Glutamatergic neuron (in vitro differentiated cells): ENCODE measurements at places on chromosomes 3 and 15.

GRCh38 chr15:31472636-31473384, 146.2 kb downstream of the KLF13 start:
- no peak for DNase-seq

DNA sequence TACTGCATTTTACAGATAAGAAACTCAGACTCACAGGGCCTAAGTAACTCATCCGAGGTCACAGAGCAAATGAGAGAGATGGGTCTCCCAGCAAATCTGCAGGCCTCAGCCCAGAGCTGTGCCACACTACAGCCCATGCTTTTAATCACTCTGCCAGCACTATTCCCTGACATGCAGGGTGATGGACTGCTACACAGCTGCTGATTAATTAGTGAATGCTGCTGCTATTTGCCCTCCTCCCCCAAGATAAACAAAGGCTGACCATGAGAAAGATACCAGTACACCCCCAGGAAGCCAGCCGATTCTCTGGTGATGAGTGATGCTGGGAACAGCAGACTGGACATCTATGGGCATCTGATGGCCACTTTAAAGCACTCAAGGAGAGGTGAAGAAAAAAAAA, 39.3 kb downstream of the RFTN1 start:
- DNase-seq, result no peak

DNA sequence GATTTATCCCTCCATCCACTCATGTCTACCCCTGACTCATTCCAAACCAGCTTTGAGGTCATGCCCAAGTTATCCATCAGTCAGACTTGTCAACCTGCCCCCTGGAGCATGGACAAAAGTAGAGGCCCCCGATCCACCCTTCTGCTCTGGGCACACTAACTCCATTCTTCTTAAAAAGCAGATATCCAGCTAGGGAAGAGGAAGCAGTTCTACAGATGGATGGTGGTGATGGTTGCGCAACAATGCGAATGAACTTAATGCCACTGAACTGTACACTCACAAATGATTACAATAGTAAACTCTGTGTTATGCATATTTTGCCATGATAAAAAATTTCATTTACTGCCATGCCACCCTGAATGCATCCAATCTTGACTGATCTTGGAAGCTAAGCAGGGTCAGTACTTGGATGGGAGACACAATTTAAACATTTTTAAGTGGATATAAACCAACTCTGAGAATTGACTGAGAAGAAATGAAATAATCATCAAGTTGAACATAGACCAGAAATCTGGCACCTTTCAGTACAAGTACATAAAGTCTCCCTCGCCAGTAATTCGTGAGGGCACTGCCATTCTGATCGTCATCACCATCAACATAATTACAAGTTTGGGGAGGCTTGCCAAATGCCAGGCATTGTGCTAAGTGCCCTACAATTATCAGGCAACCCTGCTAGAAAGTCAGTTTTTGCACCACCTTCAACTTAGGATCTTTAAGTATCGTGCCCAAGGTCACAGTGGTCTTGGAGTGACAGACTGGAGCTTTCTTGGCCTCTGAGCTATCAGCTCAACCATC, 124.8 kb downstream of the ATP10A start:
- DNase-seq, result no peak

DNA sequence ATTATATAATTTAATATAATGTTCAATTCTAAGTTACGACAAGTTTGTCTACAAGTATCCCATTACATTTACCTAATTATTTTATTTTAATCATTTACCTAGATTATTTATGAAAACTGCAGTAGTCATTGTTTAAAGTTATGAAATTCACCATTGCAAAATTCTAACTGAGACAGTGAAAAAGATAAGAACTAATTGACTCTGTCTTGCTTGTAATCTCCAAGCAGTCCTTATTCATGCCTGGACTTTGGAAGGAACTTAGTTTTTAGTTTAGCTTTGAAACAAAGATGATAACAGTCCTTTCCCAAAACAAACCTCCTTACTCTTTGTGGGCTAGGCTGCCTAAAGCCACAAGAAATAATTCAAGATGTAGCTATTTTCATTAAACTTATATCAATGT, 165.0 kb downstream of the SUCNR1 start:
- no peak for DNase-seq

- DNase-seq, result no peak
These were observed 30.0 kb upstream of the RPL14 start for GRCh38 chr3:40427045-40427669.

GRCh38 chr3:58635371-58636285, 30.9 kb downstream of the FAM3D start:
- DNase-seq, result no peak

- DNase-seq, result no peak
These were observed 37.4 kb downstream of the ST6GAL1 start for GRCh38 chr3:186967686-186968085.

DNA sequence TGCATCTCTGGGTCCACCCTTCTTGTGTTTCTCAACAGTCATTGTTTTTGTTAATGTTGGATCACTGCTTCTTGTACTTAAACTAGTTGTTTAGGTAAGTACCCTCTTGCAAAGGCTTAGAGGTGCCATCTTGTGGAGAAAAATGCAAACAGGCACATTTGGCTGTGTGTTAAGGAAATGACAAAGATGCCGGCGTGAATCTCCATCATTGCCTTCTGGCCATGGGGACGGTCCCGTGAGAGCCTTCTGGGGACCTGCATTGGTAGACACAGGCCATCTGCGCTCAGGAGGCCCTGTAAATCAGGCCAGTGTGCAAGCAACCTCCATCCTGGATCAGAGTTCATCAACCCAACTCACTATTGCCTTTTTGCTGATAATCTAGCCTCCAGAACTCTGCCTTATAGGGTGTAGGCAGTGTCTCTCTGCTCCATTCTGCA, 158.6 kb upstream of the NR2E3 start:
- DNase-seq, result peak; percentile 54

DNA sequence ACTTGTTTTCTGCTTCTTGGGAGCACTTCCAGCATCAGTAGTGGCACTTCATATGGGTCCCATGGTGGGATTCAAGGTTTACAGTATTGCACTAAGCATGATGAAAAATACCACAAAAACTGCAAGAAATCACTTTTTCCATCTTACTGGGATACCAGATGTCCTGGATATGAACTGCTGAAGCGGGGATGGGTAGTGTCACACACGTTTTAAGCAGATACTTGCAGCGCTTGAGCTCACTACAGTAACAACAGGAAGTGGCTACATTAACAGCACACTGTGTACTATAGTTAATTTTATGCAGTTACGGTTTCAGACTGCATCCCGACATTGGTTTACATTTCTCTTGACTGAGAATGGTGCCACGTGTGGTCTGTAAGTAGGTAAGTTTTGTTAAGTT, 3.5 kb upstream of the ISG20 start:
- no peak for DNase-seq

- no peak for DNase-seq
These were observed 192.4 kb upstream of the ARPP21 start for GRCh38 chr3:35446896-35447295.

DNA sequence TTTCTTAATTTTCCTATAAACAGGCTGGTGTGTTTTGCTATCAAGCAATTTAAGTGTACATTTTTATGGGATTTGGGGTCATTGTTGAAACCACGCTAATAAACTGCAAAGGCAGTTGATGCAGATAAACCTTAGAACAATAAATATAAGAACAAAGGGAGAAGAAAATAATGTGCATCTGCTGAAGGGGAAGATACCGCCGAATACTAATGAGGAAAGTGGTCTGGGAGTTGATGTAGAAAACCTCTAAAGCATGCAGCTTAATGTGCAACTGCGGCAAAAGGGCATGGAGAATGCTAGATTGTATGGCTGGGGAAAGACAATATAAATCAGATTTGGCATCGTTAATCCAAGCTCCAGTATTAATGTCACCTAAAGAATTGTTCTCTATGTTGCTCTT, 29.8 kb upstream of the CHL1 start:
- DNase-seq, result no peak

GRCh38 chr3:125108833-125109535, 53.2 kb upstream of the HEG1 start:
- DNase-seq, result no peak

DNA sequence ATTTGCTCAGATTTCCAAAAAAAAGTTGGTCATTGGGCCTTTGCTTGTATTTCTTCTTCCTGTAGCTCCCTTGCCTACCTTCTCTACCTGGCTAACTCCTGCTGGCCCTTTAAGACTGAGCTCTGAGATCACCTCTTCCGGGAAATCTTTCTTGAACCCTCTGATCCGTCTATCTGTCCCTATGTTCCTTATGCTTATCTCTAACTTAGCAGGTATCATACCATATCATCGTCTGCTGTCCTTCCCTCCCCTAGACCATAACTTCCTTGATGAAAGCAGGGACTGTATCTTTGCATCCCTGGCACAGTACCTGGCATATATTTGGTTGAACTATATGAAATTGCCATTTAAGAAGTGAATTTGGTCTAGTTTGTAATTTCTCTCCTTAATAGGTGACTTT, 42.3 kb downstream of the PDE8A start:
- DNase-seq, result no peak

DNA sequence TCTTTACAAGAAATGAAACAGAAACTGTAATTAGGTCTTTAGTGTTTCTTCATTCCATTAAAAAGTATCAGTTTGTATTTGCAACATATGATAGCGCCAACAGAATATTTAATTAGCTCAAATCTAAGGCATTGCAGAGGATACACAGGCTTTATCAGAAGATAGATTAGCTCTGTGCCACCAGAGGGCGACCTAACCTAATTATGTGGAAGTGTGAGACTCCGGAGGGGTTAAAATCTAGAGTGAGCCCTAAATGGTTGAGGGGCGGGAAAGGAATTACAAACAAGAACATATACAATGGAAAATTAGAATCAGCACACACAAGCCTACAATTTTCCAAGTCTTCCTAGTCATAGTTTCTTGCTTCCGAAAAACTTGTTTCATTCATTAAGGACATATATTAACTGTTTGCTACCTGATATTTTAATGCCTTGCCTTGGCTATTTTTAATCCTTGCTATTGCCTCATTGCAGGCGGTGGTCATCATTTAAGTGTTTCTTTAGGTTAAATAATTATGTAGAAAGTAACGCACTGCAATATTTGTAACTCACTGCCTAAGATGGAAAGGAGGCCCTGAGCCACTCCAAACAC, 18.0 kb upstream of the RYR3 start:
- DNase-seq, result peak; percentile 75

- no peak for DNase-seq
These were observed 78.7 kb downstream of the ZNF385D start for GRCh38 chr3:21672303-21672702.

DNA sequence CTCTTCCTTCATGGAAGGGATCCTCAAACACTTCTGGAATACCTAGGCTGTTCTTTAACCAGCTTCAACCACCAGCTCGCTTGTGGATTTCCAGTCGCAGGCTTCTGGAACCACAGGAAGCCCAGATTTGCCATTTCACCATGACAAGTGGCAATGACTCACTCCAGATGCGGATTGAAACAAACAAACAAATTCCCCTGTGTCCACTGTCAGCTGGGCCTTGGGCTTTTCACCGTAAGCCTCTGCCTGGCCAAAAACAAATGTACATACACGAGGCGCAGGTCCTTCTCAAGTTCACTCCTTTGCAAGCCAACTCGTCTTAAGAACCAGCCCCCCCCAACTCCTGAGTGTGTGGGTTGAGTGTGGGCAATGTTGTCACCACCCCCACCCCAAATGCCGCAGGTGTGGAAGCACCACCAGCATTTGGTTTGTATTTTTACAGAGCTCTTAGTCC, 8.8 kb downstream of the BCL6 start:
- no peak for DNase-seq

GRCh38 chr15:33639051-33639450, 328.3 kb downstream of the RYR3 start:
- no peak for DNase-seq

GRCh38 chr3:196378146-196378841, 40.1 kb upstream of the TM4SF19 start:
- no peak for DNase-seq

DNA sequence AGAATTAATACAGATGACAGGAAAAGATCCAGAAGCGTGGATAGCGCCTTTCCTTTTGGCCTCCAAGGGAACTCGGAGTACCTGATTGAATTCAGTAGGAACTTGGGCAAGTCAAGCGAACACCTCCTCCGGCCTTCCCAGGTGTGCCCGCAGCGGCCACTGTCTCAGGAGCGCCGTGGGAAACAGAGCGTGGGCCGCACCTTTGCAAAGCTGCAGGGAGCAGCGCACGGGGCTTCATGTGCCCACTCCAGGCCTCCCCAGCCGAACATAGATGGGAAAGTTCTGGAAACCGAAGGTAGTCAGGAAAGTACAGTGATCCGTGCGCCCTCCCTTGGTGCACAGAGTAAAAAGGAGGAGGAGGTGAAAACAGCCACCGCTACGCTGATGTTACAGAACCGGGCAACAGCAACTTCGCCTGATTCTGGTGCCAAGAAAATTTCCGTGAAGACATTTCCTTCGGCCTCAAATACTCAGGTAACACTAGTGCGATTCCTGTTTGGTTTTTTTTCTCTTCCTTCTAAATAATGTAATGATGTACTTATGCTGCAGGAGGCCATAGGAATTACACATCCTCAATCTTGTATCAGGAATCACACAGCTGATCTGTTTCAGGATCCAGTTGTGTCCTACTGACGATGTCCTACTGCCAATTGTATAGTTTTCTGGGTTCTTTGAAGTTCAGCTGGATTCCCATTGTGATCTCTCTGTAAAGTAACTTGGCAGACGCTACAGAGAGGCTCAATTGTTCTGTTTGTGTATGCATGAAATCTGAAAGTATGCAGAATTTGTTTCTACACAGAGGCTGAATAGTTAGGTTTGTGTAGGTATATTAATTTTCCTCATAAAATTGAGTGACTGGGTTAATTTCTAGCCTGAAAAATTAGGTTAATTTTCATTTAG, 63.1 kb downstream of the CGNL1 start:
- DNase-seq, result no peak

GRCh38 chr3:46942481-46943236, 33.9 kb downstream of the CCDC12 start:
- peak; percentile 7 for DNase-seq

- DNase-seq, result no peak
These were observed 22.1 kb downstream of the SLC25A26 start for GRCh38 chr3:66242788-66243464.

DNA sequence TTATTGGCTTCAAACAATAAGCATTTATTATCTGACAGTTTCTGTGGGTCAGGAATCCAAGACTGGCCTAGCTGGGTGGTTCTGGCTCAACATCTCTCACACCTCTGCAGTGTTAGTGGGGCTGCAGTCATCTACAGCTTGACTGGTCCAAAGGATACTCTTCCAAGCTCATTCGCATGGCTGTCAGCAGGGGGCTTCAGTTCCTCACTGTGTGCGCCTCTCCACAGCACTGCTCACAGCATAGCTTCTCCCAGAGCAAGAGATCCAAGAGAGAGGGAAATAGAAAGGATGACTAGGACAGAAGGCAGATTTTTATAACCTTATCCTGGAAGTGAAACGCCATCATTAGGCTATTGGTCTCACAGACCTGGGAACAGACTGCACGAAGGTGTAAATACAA, 64.2 kb downstream of the MAGI1 start:
- no peak for DNase-seq

DNA sequence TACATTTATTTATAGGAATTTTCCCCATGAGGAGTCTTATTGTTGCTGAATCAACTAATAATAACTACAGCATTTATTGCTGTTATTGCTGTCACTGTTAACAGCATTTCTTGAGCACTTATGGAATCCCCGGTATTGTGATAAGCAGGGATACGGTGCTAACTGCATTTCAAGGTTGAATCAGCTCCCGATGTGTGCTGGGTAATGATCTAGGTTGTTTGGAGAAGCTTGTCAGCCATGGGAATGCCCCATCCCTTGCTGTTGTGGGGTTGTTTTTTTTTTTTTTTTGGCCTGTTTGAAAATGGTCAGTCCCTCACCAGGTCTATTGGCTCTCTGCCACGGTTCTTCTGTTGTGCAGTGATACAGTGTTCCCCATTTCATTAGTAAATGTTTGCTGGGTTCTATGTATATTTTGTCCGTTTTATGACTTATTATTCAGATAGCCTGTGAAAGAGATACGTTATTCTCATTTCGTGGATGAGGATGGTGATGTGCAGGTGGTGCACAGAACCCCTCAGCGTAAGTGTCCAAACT, 48.5 kb downstream of the MED12L start:
- DNase-seq, result no peak
